ENCODE measurements at places on chromosomes 11 and 22.

DNA sequence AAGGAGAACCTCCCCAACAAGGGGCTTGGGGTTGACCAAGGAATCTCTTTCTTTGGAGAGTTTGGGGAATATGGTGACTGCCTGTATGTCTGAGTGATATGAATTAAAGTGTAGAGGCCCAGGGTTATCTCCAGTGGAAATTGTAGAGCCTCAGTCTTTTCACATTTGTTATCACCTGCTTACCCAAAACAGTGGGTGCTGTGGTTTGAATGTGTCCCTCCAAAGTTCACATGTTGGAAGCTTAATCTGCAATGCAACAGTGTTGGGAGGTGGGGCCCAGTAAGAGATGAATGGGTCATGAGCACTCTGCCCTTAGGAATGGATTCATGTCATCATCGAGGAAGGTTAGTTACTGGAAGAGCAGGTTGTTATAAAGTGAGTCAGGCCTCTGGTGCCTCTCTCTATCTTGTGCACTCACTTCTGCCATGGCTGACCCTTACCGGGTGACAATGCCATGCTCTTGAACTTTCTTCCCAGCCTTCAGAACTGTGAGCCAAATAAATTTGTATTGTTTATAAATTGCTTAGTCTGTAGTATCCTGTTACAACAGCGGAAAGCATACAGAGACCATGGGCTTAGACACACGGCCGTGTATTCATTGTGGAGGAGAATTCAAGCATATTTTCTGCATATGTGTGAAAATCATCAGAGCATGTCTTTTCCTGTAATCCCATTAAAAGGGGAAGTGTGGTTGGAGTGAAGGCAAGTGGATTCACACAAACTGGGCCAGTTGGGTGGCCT, 114.1 kb upstream of the TBCEL start:
- DNase-seq, result no peak

- no peak for DNase-seq
Observed at GRCh38 chr11:119258180-119258579, 52.0 kb downstream of the CBL start.

GRCh38 chr11:46676436-46677158, 23.8 kb downstream of the ARHGAP1 start:
- DNase-seq, result no peak

- peak; percentile 44 for DNase-seq
Observed at GRCh38 chr11:8826901-8827560, 84.0 kb upstream of the AKIP1 start.

DNA sequence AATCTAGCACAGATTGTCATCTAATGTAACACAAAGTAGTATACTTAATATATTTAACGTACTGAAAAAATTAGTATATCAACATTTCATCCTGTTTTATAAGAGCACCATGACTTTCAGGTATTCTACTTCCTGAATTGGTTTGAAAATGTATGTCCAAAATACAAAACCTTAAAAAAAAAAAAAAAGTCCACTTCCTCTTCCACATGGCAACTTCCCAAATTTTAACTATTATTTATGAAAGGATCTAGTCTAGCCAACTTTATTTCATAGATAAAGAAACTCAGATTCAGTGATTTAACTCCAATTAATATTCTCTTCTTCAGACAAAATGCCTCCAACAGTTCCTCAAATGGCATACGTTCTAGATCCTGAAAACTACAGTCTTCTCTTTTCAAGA, 44.0 kb downstream of the PIK3C2A start:
- DNase-seq, result no peak

DNA sequence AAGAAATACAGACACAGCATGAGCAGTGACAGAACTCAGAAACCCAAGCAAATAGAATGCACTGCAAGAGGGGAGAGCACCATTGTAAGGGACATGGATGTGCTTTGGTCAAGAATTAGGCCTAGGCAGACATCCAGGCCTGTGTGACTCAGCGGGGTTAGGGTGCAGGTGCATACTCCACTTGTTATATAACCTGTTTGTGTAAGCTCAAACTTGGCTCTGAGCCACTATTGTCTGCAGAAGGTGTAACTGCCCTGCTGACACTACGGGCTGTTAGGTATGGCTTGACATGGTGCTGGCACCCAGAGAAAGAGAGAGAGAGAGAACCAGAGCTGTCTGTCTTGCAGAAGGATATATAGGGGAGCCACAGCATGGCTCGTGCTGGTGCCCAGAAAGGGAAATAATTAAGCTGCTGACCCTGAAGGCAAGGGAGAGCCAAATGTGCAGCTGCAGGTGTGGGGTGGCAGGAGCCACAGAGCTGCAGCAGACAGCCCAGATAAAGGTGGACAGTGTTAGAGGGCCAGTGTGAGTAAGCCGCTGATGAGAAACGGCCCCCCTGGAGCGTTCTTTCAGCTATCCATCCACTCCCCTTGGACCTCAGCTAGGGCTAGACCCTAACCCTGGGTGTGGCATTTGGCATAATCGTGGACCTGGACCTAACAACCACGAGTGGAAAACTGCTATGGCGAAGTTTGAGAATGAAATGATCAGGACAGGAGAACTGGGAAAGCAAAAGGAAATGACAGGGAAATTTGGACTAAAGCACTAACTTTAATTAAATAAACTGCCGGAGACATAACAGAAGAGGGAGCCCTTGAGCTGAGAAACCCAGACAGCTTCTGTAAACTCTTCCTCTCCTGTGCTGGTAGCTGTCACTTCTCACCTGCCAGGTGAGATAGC, 253.0 kb upstream of the CCDC179 start:
- no peak for DNase-seq

DNA sequence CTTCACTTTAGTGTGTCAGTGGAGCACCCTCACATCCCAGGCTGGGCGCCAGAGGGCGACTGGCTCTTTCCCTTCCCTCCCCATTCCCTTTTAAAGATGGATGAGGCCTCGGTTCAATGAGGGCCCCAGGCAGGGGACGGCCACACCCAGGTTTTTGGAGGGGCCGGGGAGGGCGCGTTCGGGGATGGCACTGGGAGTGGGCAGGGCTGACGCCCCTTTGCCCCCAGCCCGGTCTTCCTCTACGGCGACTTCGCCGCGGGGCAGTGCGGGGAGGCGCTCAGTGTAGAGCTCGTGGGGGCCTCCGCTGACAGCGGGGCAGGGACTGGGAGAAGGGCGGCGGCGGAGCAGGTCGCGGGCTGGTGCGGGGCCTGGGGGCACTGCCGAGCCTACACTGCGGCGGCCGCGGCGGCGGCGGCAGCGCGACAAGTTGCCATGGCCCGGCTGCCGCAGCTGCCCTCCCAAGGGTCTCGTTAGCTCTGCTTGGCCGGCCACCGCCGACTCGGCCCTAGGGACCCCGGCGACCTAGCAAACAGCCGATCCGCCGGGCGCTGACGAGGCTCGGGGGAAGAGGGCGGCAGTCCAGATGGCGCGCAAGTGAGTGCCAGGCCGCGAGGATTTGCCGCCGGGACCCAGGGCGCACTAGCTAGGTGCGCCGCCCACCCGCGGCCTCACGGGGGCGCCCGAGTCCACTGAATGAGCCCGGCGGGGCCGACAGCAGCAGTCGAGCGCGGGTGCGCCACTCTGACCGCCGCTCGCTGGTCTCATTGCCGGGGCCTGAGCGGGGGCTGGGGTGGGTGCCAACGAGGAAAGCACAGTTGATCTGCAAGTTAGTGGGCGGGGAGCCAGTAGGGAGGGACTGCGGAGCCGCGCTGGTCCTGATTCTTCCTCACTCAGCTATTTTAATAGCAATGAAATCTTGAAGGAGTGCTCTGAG, 92.7 kb downstream of the RRM1 start:
- DNase-seq, result peak; percentile 99

GRCh38 chr11:11491014-11491413, 130.8 kb downstream of the GALNT18 start:
- no peak for DNase-seq

GRCh38 chr11:77322926-77323590, 21.6 kb upstream of the GDPD4 start:
- no peak for DNase-seq

DNA sequence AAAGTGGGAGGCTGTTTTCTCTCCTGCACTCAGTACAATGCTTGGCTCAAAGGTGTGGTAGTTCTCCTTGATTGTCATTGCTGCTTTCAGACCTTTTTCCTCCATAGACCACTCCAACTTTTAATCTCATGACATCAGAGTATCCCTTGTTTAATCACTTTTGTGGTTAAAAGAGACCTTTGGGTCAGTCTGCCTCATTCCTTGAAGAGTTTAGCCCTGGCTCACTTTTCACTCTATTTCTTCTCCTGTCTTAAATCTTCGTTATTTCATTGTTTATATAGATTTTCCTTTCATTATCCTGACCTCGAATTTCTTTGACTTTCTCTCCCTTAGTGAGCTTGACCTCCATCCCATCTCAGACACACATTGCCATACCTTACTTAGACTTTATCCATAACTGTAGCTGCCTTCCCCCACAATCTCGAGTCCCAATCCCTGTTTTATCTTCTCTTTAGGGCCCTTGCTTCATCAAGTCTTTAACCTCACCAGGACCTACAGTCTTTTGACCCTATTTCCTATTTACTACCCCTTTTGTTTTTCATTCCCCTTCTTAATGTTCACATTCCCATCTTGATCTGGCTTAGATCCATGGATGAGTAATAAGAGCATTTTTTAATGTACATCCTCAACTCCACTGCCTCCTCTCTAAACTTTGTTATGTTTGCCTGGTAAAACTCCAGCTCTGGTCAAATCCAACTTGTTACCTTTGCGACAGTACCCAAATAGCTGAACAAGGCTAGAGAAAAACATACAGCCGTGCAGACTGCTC, 9.5 kb downstream of the ATXN10 start:
- DNase-seq, result no peak

GRCh38 chr11:90699791-90700400, 477.0 kb upstream of the CHORDC1 start:
- no peak for DNase-seq

DNA sequence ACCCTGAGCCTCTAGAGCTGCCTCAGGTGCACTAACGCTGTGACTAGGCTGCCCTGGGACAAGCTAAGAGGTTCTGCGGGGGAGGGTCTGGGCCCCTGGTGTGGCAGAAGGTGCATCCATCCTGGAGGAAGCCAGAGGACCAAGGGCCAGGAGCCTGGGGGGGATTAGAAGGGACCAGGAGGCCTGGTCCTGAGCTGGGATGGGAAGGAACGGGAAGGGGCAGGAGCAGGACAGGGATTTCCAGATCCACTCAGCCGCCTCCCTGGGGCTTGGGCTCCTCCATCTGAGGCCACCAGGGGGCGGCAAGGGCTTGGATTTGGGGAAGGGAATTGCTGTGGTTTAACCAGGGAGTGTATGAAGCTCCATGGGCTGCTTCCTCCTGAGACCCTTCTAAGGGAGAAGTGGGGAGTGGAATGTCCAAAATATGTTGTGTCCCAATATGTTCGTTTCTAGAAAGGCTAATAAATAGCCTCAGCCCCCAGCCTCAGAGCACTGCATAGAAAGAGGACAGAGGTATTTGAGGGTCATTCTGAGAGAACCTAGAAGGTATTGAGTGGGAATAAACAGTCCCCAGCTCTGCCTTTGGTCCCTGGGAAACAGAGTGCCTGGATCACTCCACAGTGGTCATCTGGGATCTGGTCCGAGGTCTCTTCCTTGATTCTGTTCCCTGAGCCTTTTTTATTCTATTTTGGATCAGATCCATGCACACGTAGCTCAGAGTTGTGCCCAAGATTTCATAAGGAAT, 17.4 kb upstream of the PRAME start:
- peak; percentile 65 for DNase-seq

GRCh38 chr22:28112548-28113043, 193.5 kb upstream of the PITPNB start:
- no peak for DNase-seq

GRCh38 chr11:118074785-118075184, 2.1 kb upstream of the TMPRSS4 start:
- DNase-seq, result no peak

DNA sequence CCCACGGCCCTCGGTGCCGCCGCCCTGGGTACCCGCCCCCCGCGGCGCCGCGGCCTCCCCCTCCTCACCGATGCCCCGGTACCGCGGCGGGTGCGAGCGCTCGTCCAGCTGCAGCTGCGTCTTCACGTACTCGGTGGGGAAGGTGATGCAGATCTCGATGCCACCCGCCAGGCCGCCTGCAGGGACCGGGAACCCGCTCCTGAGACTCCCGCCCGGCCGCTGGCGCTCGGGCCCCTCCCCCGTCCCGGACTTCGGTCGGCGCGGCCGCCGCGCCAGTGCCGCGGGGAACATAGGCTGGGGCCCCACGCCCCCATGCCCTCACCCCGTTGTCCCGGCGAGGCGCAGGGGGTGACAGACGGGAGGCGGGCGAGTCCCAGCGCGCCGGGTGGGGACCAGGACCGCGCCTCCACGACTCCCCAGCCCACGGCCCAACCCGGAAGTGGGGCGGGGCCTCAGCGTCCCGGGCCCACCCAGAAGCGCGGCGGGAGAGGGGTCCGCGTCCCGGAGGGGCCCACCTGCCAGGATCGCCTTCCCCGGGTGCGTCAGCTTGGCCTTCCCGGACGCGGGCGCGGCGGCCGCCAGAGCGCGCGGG, 375 bp downstream of the SLC25A1 start:
- DNase-seq, result no peak

DNA sequence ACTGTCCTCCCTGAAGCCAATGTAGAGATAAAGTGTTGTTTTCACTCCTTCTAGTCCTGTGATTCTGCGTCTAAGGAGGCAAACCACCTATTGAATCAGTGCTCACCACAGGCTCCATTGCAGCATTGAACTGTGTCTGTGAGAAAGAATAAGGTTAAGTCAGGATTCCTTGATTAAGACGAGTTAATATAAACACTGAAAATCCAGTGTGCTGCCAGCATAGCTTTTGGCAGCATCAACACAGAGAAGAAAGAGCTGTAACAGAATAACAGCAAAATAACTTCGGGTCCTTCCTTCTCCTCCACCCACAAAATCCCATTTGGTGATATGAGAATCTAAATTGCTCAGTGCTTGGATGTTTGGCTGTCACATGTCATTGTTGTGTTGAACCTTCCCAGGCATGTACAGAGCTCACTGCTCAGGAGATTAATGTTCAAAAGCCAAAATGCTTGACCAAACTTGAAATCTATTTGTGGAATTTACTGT, 185.2 kb upstream of the DDI1 start:
- DNase-seq, result peak; percentile 16

GRCh38 chr11:844693-845644, 2.3 kb downstream of the TSPAN4 start:
- DNase-seq, result peak; percentile 95

DNA sequence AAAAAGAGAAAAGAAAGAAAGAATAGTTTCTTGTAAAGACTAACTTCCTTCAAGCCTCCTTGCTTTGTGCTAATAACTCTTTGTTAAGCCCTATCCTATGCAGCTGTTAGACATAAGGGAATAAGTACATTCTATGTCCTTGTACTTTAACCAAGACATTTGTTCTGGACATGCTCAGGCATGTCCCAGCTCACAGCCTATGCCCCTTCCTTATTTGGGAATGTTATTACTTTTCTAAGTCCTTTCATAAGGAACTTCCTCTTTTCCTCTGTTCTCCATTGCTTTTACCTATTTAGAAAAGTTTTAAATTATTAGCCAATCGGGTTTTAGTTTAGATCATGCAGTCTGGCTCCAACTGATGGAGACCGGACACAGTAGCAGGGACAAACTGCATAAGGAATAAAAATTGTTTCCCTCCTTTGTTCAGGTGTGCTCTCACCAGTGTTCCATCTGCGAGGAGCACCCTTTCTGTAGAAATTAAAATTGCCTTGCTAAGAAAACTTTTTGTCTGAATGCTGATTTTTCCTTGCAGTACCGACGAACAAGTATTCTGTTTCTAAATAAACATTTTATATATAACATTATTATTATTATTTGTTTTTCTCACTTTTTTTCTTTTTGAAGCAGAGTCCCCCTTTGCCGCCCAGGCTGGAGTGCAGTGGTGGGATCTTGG, 21.6 kb upstream of the SPINDOC start:
- DNase-seq, result no peak

GRCh38 chr11:47078751-47079521, 97.7 kb downstream of the ARFGAP2 start:
- DNase-seq, result no peak

All from ovary (tissue), 10 donors.